ENCODE measurements at places on chromosomes 1 and 21. TPM values are rescaled to one million over a fixed set of nuclear protein-coding genes. Genes with fewer than 3 reads are reported as not detected.

- no peaks in the 10 kb centered on the region for H3K27me3 ChIP-seq
- H3K4me1 ChIP-seq = peaks cover 14% of the 10 kb centered on the region
- no peaks in the 10 kb centered on the region for H3K36me3 ChIP-seq
- DNase-seq = peak; percentile 80
- no peak overlapping the region for H3K27ac ChIP-seq
Measured at GRCh38 chr1:52913537-52913936, 8.0 kb downstream of the ECHDC2 start.

NBPF6 gene
- polyA plus RNA-seq = not detected

DNA sequence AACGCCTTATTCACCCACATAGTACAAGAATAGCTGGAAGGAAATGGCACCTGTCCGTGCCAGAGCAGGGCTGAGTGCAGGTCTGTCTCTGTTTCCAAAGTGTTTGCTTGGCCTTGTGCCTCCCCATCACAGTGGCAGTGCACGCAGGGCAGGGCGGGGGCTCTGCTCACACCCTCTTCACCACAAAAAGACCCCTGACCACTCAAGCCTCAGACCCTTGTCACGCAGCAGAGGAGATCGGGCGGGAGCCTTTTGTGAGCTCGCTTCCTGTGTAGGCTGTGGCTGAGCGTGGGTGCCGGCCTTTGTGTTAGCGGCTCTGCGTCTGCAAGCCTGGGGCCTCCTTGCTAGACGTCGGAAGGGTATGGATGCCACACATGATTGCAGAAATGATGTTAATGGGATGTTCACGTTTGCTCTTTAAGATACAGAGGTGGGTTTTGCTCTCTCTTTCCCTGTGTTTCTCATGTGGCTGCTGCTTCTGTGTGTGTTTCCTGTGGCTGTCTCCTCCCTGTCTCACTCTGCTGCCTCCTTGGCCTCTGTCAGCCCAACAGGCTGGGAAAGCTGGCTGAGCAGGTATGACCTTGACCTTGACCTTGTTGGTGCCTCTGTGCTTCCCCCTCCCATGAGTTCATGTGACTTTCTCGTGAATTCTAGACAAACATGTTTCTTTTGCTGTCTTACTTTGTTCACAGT lies 45.4 kb downstream of the S100B start:
- no peaks in the 10 kb centered on the region for H3K36me3 ChIP-seq
- no peak for DNase-seq
- H3K4me3 ChIP-seq = no peak overlapping the region
- no peaks in the 10 kb centered on the region for H3K27me3 ChIP-seq

- no peaks in the 10 kb centered on the region for H3K36me3 ChIP-seq
- H3K4me1 ChIP-seq = no peaks in the 10 kb centered on the region
- no peak overlapping the region for H3K27ac ChIP-seq
- H3K4me3 ChIP-seq = no peak overlapping the region
Measured at GRCh38 chr21:37118187-37118826, 45.3 kb downstream of the TTC3 start.

GRCh38 chr1:59673573-59674450 lies 140.9 kb upstream of the HOOK1 start:
- peak; percentile 20 for DNase-seq
- no peaks in the 10 kb centered on the region for H3K36me3 ChIP-seq
- peaks cover 42% of the 10 kb centered on the region for H3K4me1 ChIP-seq

DNA sequence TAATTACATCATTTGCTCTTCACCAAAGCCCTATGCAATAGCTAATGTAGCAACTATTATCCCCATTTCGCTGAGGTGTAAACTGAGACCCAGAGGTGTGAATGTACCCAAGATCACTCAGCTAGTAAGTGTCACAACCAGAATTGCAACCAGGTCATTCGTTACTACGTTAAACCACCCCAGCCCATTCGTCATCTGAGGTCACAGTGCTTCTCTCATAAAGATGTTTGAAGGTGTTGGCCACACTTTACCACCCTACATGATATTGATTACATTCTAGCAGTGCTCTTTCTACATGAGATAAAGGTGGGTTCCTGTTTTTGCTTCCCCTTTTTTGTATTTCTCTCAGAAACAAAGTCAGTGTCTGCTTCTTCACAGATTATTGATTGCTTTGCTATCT lies 195.3 kb downstream of the ZBTB18 start:
- H3K27me3 ChIP-seq = no peaks in the 10 kb centered on the region
- DNase-seq = no peak
- no peaks in the 10 kb centered on the region for H3K36me3 ChIP-seq
- H3K4me3 ChIP-seq = no peak overlapping the region
- H3K27ac ChIP-seq = no peak overlapping the region
- no peaks in the 10 kb centered on the region for H3K4me1 ChIP-seq

DNA sequence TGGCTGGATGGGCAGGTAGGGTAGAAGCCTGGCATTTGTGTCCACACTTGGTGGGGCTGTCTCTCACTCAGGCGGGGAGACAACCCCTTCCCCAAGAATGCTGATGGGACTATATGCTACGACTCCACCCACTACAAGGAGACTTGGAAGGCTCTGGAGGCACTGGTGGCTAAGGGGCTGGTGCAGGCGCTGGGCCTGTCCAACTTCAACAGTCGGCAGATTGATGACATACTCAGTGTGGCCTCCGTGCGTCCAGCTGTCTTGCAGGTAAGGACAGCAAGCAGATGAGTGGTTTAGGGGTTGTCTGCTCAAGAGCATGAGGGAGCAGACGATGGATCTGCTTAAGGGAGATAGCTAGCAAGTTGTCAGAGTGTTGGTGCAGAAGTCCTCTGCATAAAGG lies 15.9 kb upstream of the NASP start:
- no peak overlapping the region for H3K27ac ChIP-seq
- H3K4me1 ChIP-seq = peaks cover 13% of the 10 kb centered on the region
- H3K27me3 ChIP-seq = no peaks in the 10 kb centered on the region
- peaks cover 45% of the 10 kb centered on the region for H3K36me3 ChIP-seq
- H3K4me3 ChIP-seq = no peak overlapping the region

DNA sequence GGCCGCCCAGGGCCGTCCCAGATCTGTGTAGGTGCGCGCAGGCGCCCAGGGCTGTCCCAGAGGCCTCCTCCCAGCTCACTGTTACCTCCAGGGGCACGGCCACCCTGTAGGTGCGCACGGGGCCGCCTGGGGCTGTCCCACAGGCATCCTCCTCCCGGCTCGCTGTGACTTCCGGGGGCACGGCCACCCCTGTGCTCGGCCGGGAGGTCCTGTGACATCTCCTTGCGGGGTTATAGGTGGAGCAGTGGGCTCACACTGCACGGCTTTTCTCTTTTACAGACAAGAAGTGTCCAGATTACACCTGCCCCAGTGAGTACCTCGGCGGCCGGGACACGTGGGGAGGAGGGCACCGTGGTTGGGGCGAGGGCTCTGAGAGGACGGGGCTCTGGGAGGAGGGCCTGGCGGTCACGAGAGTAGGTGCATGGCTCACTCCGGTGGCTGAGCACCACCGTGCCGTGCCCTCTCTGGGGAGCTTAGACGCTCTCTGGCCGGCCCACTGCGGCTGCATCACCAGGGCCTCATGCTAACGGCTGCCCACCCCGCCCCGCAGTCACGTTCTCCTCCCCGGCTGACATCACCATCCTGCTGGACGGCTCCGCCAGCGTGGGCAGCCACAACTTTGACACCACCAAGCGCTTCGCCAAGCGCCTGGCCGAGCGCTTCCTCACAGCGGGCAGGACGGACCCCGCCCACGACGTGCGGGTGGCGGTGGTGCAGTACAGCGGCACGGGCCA lies 21.4 kb downstream of the COL6A1 start:
- no peaks in the 10 kb centered on the region for H3K4me1 ChIP-seq
- DNase-seq = no peak
- H3K36me3 ChIP-seq = 0 out of 2 replicates have a peak, but pooled peaks cover 6% of the 10 kb centered on the region
- no peak overlapping the region for H3K4me3 ChIP-seq

- no peaks in the 10 kb centered on the region for H3K36me3 ChIP-seq
- H3K27me3 ChIP-seq = no peaks in the 10 kb centered on the region
- H3K4me3 ChIP-seq = no peak overlapping the region
- H3K4me1 ChIP-seq = no peaks in the 10 kb centered on the region
- no peak overlapping the region for H3K27ac ChIP-seq
Measured at GRCh38 chr1:159678939-159679338, 35.5 kb downstream of the CRP start.

NMNAT2 gene
- 3.6 TPM for polyA plus RNA-seq

- H3K27me3 ChIP-seq = no peaks in the 10 kb centered on the region
- H3K36me3 ChIP-seq = no peaks in the 10 kb centered on the region
- H3K27ac ChIP-seq = no peak overlapping the region
- H3K4me1 ChIP-seq = no peaks in the 10 kb centered on the region
Measured at GRCh38 chr1:229370601-229371021, 27.8 kb upstream of the CCSAP start.

DNA sequence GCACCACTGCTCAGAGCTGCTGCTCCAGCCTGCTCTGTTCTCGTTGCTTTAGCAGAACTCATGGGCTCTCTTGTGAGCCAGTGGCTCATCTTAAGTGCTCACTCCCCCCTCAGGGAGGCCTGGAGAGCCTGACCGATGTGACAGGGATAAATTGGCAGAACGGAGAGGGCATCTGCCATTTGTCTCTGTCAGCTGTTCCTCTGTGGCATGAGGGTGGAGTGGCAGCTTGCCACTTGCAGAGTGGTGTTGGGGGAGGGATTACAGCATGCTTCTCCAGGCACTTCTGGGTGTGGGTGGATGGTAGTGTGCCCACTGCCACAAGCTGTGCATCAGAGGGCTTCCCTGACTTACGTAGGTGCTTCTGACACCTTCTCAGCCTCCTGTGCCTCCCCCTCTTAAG lies 229.5 kb downstream of the PAPPA2 start:
- H3K27me3 ChIP-seq = no peaks in the 10 kb centered on the region
- no peak overlapping the region for H3K4me3 ChIP-seq
- no peak overlapping the region for H3K27ac ChIP-seq
- no peaks in the 10 kb centered on the region for H3K36me3 ChIP-seq

GRCh38 chr1:50251702-50252101 lies 143.0 kb downstream of the ELAVL4 start:
- peak; percentile 78 for DNase-seq
- H3K4me3 ChIP-seq = peak overlapping the region; percentile 45
- no peaks in the 10 kb centered on the region for H3K27me3 ChIP-seq
- H3K36me3 ChIP-seq = no peaks in the 10 kb centered on the region
- no peak overlapping the region for H3K27ac ChIP-seq

DNA sequence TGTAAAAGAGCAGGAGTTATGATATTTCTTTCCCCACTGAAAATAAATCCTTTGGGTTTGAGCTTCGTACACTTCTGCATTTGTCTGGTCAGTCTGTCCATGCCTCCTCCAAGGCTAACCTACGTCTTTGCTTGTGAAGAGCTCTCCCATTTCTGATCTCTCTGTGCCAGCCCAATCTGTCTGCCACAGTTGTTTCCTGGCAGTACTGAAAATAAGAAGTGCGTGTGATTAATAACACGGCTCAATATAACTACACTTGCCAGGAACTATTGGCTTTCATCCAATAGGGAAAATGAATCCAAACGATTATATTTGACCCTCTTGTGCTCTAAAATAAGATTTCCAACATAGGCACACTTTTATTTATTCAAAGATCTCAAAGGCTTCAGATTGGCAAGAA lies 19.2 kb upstream of the COL24A1 start:
- no peaks in the 10 kb centered on the region for H3K4me1 ChIP-seq
- H3K27me3 ChIP-seq = no peaks in the 10 kb centered on the region

DNA sequence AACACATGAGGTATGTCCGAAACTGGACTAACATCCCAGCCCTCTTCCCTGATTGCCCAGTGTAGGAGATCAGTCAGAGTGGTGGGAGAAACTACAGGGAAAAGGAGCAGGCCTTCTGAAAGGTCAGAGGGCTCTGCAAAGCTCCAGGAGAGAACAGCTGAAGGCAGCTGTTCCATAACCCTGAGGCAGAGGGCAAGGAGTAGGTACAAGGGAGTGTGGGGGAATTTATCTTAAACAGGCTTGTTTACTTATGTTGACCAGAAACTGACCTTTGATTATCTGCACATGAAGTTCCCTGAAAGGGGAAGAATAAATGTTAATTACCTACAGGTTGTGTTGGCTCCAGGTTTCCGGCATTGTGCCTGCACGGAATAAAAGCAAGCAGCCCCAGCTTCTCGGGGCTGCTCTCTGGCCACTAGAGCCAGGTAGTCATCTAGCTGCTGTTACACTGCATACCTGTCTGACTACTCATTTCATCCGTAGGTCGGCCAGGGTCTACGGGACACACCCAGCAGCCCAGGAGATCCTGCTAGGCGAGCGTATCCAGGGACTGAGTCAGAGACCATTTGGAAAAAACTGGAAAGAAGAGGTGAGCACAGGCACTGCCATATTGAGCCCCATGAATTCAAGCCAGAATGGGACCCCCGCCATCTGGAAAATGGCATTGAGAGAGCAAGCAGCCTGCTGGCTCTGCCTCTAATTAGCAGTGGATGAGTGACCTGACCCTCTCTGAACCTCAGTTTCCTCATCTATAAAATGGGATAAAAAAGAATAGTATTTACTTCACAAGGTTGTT lies 14.9 kb upstream of the PAQR7 start:
- H3K4me1 ChIP-seq = peaks cover 21% of the 10 kb centered on the region
- H3K27ac ChIP-seq = no peak overlapping the region

ANGPTL7 gene
- 0.13 TPM for polyA plus RNA-seq

- peaks cover 28% of the 10 kb centered on the region for H3K4me1 ChIP-seq
- H3K27ac ChIP-seq = no peak overlapping the region
Measured at GRCh38 chr1:160092366-160093068, 5.9 kb downstream of the IGSF8 start.

GRCh38 chr1:239436286-239436685 lies 49.9 kb downstream of the CHRM3 start:
- H3K4me1 ChIP-seq = no peaks in the 10 kb centered on the region
- H3K36me3 ChIP-seq = no peaks in the 10 kb centered on the region
- H3K4me3 ChIP-seq = no peak overlapping the region
- no peaks in the 10 kb centered on the region for H3K27me3 ChIP-seq

RGS13 gene
- polyA plus RNA-seq = not detected

Data from GM23338 (cell line).